ENCODE measurements at places on chromosomes 4 and X.

- no peak for DNase-seq
Observed at GRCh38 chr4:55253948-55254593, 92.0 kb upstream of the SRD5A3 start.

DNA sequence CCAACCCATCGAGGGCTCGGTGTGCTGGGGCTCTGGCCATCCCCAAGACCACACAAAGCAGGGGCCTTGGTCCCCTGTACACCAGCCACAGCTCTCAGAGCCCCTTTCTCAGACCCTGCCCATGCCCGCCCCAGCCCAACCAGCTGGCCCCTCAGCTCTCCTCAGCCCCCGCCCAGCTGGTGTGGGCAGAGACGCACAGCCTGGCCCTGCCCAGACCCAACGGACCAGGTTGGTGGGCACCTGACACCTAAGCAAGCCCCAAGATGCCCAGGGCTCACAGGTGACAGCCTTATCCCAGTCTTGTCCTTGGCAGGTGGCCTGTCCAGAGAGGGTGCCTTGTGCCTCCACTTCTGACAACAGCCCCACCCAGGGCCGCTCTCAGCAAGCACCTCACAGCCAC is 42.4 kb downstream of the FAM53A start:
- DNase-seq, result no peak

DNA sequence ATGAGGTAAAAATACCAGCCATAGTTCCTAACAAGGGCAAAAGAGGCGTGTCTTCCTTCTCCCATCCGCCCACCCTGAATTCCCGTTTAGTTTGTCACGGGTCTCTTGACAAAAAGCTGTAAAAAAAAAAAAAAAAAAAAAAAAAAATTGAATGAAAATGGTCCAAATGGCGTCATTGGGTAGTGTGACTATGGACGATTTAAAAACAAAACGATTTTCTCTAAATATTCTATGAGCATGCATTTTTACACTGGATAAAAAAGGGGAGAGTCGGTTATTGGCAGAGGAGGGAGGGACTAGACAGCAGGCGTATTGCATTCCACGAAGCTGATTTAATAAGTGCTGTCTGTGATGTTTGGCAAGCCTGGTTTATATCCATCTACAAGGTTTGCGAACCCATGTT is at the start of gene FAM133A:
Gene FAM133A (plus strand): TSS at position 338 of the 403 bp plus-strand sequence. CDS start 35,214 bp downstream, outside the sequence.
- DNase-seq, result peak; percentile 66

- no peak for DNase-seq
Observed at GRCh38 chrX:130321550-130321949, 18.2 kb upstream of the SLC25A14 start.

- no peak for DNase-seq
Observed at GRCh38 chr4:136680271-136680670, 852.0 kb downstream of the PCDH18 start.

- DNase-seq, result no peak
Observed at GRCh38 chrX:3465017-3465416, 118.6 kb upstream of the MXRA5 start.

GRCh38 chrX:78327370-78328086 is at the start of gene CYSLTR1:
Gene CYSLTR1, minus strand, starts transcription at chrX:78327611. Its CDS starts 53,865 bp downstream, at chrX:78273746.
- peak; percentile 3 for DNase-seq

DNA sequence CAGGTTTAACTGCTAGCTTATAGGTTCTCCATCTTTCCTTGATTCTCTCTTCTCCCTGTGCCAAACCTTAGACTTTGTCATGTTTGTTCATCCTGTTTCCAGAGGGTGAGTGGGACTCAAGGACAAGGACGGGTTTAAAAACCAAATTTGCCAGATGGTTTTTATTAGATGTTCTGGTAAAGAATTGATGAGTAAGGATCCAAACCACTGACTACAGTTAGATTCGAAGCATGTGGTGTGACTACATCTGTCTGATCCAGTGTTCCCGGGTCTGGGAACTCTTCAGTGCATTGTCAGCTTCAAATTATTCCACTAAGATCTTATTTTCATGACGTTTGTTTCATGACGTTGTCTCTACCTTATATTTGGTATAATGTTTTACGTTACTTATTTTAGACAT is 37.5 kb downstream of the MTMR1 start:
- DNase-seq, result no peak

- no peak for DNase-seq
Observed at GRCh38 chr4:127211650-127212560, 420.9 kb upstream of the INTU start.

DNA sequence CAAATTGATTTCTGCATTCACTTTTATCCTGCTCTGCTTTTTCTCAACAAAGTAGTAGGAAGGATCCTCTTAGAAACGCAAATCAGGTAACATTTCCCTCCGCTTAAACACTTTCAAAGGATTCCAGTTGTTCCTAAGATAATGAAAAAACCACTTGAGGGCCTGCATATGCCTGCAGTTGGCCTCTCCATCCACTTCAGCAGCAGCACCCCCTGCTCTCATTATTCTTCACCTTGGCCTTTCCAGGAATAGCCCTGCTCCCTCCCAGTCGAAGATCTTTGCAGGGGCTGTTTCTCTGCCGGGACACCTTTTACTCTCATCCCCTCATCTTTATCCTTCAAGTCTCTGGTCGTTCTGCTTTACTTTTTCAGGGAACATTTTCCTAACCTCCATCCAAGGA is 314.0 kb downstream of the INPP4B start:
- DNase-seq, result no peak

DNA sequence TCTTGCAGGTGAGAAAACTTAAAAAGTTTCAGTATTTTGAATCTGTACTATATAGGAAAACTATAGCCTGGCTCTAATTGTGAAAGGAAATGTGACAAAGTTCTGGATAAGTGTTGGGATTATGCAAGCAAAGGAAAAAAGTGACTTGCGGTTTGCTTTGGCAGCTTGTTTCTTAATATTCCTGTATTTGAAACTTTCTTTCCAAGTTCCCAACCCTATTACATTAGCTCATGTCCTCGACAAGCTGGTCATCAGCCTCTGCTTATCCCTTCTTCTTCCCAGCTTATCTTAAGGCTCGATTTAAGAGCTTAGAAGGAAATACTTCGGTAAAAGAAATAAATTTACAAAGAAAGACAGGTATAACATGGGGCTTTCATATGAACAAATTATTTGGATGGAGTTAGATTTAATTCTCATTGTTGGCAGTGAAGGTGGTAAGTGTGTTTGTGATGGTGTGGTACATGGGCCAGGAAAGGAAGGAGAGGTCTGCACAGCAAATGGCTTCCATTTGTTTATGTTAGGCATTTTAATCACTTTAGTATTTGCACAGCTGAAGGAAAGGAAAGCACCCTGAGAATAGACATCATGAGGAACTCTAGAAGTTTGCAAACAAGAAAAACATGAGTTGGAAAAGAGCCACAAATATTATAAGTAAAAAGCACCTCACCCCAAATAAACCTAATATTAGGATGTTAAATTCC is 5.1 kb upstream of the MYOZ2 start:
- DNase-seq, result peak; percentile 85

GRCh38 chr4:150217192-150217591 is 138.9 kb downstream of the DCLK2 start:
- DNase-seq, result peak; percentile 73

- no peak for DNase-seq
Observed at GRCh38 chrX:49209434-49210251, 9.7 kb upstream of the SYP start.

- peak; percentile 57 for DNase-seq
Observed at GRCh38 chr4:158259955-158260575, 49.8 kb downstream of the TMEM144 start.

- DNase-seq, result peak; percentile 10
Observed at GRCh38 chr4:150943818-150944217, 71.3 kb downstream of the LRBA start.

GRCh38 chr4:5237086-5237660 is 185.9 kb downstream of the STK32B start:
- DNase-seq, result no peak

DNA sequence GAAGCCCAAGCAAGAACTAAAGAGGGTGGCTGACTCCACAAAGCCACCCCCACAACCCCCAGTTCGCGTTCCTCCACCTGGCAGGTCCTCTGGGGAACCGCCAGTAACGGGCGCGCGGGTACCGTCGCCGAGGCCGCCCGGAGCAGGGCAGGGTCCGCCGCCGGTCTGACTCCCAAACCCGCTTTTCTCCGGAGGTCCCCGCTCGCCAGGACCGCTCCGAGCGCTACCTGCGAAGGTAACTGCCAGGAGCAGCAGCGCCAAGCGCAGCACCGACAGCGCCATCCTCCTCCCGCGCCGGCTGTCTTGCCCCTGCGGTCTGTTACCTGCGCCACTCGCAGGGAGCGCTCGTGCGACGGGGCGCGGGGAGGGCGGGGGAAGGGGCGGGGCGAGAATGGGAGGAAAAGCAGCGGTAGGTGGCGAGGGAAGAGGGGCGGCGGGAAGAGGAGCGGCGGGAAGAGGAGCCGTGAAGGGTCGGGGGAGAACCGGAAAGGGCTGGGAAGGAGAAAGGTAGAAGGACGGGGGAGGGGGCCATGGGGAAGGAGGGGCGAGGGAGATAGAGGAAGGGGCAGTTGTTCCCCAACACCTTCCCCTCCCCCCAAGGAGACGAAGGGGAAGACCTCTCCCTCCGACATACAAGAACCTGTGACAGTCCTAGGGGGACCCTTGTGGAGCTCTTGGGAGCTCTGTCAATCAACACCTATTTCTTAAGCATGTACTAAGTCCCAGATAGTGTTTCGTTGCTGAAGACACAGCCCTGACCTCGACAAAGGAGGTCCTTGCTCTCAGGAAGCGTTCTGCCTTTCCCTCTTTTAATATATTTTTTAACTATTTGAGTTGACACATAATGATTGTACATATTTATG is at the start of gene SPINK2:
Gene SPINK2 (minus strand): TSS at position 321 of the 863 bp plus-strand sequence. CDS start 39 bp downstream, at position 282.
- peak; percentile 74 for DNase-seq

GRCh38 chr4:77100234-77100633 is 24.4 kb upstream of the CCNI start:
- DNase-seq, result peak; percentile 29

DNA sequence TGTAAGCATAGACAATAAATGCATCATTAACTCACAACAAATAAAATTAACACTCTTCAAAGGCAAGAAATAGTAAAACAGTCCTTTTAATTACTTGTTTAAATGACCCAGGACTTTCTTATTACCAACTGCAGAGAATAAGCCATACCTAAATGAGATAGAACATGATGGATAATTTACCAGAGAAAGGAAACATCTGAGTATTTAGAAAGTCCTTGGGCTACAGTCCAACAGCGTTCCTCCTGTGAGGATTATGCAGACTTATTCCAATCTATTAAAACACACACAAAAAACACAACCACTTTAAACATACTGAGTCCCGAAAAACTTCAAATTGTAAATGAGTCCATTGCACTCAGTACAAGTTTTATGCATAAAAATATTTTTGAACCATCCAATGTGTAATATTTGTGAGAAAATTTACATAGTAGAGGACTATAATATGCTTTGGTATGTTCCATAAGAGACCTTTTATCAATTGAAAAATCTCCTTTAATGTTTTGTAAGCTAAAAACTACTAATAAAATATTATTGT is 129.2 kb downstream of the NR3C2 start:
- no peak for DNase-seq

DNA sequence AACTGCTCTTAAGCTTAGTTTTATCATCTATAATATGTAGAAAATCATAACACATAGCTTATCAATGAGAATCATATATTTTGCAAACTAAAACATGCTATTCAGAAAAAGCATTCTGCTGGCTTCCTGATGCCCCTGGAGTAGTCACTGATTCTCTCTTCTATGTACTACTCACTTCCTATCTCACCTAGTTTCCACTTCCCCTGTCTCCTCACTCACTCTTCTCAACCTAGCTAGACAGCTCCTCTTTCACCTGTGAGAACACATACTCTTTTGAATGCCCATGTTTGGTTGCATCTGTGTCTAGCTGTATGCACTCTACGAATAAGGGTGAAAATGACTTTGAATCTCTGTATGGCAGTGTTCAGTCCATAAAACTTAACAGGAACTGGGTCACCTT is 9.3 kb downstream of the TMEM144 start:
- no peak for DNase-seq

GRCh38 chr4:80367737-80368136 is 32.2 kb downstream of the CFAP299 start:
- DNase-seq, result no peak

DNA sequence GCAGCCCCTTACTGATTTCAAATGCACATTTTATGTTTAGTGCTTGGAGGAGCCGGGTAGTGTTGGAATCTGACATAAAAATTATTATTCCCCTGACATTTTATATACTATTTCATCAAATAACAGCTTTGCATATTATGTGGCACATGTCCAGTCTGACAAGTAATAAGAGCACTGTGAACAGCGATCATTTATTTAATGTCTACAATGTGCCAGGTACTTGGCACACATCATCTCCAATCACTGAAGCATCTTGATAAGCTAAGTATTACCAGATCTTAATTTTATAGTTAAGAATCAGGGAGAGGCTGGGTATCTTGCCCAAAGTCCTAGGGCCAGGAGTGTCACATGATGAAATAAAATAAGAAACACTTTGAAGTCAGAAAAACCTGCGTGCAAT is 197.2 kb downstream of the NR3C2 start:
- no peak for DNase-seq

- DNase-seq, result no peak
Observed at GRCh38 chrX:7083021-7083420, 64.5 kb upstream of the STS start.

GRCh38 chr4:78661921-78662521 is 110.5 kb downstream of the ANXA3 start:
- peak; percentile 81 for DNase-seq

GRCh38 chr4:105174098-105174497 is 27.4 kb downstream of the TET2 start:
- no peak for DNase-seq

DNA sequence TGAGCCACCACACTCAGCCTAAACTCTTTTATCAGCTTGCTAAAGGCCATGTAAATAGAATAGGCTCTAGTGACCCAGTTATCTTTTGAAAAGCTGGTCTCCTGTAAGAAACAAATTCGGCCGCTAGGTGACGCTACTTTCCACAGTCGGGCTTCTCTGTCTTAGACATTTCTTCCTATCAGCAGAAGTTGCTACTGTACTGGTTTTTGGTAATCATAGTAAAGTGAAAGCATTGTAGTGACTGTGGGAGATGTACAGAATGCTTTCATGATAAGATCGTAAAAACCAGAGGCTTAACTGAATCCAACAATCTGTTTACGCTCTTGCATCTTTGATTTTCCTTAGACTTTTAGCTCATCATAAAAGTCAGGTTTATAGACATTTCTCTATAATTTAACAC is 82.6 kb downstream of the GK start:
- peak; percentile 67 for DNase-seq

DNA sequence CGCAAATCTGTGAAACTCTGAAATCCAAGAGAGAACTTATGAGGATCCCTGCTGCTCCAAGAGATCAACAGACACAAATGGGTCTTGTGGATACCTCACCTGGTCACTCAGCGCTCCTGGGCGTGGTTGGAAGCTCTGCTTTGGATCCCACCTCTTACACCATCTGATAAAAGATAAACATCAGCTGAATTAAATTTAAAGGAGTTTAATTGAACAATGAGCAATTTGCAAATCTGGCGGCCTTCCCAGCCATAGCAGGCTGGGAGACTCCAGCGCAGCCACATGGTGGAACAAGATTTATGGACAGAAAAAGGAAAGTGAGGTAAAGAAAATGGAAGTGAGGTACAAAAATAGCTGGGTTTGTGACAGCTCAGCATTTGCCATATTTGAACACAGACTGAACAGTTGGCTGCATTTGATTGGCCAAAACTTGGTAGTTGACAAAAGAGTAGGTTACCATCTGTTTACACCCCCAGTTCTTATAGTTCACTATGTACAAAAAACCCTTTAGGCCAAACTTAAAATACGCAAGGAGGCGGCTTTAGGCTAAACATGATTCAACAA is 437.3 kb upstream of the NDST3 start:
- DNase-seq, result no peak

- DNase-seq, result no peak
Observed at GRCh38 chr4:45215976-45216542, 489.7 kb upstream of the GNPDA2 start.

- no peak for DNase-seq
Observed at GRCh38 chr4:123246085-123246484, 150.5 kb upstream of the SPRY1 start.
